ENCODE measurements at places on chromosomes 6 and 20.
A peak's percentile ranks its signal among the peaks of the same experiment; 100 is the strongest.

- DNase-seq: no peak
Observed at GRCh38 chr20:18986146-18986830, 172.7 kb downstream of the SCP2D1 start.

DNA sequence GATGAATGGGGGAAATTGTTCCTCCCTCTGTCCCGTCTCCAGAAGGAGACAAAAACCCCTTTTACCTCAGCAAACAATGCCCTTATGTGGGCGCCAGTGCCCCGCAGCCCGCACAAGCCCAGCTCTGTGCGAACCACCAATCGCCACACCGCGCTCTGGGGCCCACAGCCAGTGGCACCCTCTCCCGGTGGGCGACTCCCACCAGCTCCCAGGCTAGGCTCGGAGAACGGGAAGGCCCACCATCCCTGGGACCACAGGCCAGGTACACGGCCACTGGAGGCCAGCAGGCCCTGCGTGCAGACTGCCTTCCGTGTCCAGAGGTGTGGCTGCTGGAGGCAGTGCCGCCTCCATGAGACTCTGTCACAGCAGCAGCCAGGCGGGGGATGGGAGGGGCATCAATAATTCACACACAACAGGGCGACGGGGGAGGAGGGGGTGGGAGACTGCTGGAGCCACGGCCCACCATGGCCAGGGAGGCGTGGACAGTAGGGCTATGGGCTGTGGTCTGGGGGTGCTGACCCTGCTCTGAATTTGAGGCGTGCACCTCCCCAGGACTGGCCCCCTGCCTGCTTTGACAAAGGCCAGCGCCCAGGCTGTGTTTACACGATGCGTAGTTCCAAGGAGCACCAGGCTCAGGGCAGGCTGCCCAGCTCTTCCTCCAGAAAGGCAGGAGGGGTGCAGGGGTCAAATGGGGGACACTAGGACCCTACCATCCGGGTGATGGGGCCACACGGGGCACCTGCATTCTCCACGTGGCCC lies 105.7 kb downstream of the ASXL1 start:
- DNase-seq: no peak

- peak; percentile 55 for DNase-seq
Observed at GRCh38 chr6:162907876-162908481, 180.2 kb downstream of the PACRG start.

DNA sequence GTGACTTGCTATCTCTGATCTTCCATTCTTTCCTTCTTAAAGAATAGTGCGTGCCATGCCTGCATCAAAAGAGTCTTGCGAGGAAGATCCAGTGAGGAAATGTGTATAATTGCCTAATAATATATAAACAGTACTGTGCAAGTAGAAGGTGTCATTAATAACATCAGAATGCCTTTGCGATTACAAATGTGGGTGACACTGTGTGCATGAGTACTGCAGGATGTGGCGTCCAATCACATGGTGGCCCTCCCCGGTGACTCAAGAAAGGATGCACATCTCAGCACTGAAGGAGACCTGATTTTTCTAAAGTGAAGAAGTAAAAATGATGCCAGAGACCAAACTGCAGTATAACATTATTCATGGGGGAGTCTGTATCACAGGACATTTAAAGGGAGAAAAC lies 107.5 kb upstream of the EDN1 start:
- DNase-seq: peak; percentile 34

GRCh38 chr6:53175027-53175426 lies 26.4 kb upstream of the GCM1 start:
- no peak for DNase-seq

DNA sequence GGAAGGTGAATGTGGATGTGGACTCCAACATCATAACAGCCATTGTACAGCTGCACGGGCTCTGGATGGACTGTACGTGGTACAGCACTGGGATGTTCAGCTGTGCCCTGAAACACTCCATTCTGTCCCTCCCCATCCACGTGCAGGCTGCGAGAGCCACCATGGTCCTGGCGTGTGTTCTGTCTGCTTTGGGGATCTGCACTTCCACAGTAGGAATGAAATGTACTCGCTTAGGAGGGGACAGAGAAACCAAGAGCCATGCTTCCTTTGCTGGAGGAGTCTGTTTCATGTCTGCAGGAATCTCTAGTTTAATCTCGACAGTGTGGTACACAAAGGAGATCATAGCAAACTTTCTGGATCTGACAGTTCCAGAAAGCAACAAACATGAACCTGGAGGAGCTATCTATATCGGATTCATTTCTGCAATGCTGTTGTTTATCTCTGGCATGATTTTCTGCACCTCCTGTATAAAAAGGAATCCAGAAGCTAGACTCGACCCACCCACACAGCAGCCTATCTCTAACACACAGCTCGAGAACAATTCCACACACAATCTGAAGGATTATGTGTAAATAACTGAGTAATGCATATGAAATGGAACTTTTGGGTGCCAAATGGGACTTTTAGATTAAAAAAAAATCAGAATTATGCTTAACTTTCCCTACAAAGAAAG lies 12.1 kb downstream of the CLDN20 start:
- peak; percentile 73 for DNase-seq

GRCh38 chr6:30599625-30600324 lies 17.3 kb downstream of the PPP1R10 start:
- DNase-seq: no peak

DNA sequence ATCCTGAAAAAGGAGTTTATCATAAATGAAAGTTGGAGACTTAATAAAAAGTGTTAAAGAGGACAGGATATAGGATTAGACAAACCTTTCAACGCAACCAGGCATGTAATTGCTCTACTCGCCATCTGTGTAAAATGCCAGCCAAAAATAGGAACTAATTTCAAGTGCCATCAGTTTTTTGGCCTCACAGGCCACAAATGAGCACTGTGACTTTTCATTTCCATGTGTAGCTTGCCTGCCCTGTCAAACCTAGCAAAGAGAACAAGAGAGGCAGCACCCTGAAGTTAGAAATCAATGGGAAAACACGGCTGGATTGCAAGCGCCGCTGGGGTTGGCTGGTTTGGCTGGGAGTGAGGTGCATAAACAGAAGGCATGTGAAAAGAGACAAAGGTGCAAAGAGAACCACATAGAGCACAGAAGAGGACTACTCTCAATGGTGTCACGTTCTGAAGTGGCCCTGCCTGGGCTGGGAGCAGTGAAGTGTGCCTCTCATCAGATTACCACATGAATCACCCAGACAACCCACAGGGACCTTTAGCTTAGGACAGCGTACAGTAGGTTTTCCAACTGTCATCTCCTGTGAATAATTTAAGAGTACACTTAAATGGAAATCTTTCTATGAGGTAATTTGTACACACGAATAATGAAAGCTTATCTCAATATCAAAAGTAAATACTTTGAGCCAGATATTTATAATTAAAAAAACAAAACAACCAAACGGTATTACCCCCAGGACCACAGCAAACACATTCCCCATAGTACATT lies 78.0 kb upstream of the NHSL1 start:
- DNase-seq: no peak

GRCh38 chr6:56650191-56650590 lies 7.5 kb upstream of the DST start:
- no peak for DNase-seq

DNA sequence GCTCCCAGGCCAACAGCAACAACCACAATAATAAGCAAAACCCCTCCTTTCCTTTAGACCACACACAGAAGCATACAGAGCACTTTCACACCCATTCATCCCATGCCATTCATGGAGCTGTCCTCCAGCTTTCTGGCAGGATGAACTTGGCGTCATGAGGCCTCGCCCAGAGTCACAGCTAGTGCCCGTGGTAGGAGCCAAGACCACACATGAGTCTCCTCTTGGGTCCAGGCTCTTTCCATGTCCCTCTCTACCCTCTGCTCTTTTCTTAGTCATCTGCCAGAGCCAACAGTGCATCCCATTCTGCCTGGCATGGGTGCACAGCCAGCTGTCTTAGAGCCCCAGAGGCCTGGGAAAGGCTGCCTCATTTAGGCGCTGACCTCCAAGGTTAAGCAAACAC lies 1.8 kb upstream of the TGM3 start:
- no peak for DNase-seq

DNA sequence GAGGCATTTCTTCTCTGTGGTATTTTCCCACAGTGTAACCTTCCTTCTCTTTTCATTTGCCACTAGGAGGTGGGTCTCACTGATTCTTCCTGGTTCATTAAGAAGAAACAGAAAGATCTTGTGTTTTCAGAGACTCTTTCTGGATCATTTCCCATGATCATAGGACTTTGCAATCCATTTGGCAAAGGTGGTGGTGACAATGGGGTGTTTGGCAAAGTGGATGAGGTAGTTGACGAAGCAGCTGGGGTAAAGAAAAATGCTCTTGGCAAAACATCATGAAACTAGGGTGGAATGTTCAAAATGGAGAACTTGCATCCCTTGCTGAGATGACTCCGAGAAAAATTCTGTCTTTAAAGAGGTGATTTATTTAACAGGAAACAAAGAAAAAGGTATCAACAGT lies 50.6 kb downstream of the TRAF3IP2 start:
- DNase-seq: peak; percentile 33

DNA sequence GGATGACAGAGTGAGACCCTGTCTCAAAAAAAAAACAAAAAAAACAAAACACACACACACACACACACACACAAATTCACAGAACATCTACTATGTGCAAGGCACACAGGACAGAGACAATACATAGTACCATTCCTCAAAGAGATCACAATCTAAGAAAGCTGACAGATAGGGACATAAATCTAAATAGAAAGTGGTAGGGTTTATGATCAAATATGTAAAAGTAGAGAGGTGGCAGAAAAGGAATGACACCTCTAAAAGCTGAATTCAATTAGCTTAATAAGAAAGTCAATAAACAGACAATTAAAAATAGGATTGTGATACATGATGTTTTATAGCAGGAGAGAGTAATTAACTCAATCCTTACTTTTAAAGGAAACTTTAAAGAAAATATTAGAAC lies 41.5 kb downstream of the USP45 start:
- DNase-seq: no peak

GRCh38 chr6:74851596-74851995 lies 354.3 kb downstream of the COL12A1 start:
- peak; percentile 81 for DNase-seq

- DNase-seq: peak; percentile 63
Observed at GRCh38 chr20:51569815-51570738, 27.6 kb upstream of the NFATC2 start.

DNA sequence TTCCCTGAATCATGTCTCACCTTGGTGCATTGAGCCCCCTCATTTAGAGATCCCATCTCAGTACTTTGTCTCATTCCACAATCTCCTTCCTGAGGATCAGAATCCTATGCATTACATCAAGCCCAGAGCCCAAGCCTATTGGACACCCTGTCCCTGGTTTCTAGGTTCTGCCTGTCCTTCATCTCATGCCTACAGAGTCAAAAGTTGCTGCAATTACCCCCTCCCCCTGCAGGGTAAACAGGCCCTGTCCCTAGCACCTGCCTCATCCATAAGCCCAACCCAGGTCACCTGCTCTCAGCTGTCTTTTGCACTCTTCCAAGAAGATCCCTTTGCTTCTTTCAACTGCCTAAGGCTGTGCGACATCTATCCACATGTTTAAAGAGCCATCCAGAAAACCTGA lies 93.9 kb downstream of the SPTLC3 start:
- DNase-seq: no peak

- DNase-seq: no peak
Observed at GRCh38 chr6:79559706-79560105, 22.5 kb upstream of the LCA5 start.

GRCh38 chr6:52570291-52570700 lies 6.6 kb downstream of the TRAM2 start:
- no peak for DNase-seq

DNA sequence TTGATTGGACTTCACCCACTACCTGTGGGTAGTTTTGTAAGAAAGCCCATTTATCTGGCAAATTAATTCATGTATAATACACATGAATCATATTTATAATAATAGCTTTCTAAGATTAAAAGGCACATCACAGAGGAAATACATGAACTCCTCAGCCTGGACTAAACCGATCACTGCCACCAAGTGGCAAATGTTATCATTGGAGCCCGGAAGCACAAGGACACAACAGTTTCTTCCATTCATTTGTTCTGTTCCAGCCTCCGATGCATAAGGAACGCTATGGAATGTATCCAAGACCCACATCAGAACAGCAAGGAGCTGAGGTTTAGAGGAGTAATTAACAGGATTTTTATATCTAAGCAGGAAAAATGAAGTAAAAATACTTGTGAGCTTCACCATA lies 13.9 kb upstream of the IPCEF1 start:
- peak; percentile 39 for DNase-seq

- DNase-seq: no peak
Observed at GRCh38 chr20:61263084-61263695, 11.1 kb downstream of the CDH4 start.

- peak; percentile 86 for DNase-seq
Observed at GRCh38 chr6:159170999-159171712, 2.0 kb downstream of the FNDC1 start.

GRCh38 chr20:11212902-11213301 lies 539.1 kb upstream of the JAG1 start:
- no peak for DNase-seq

DNA sequence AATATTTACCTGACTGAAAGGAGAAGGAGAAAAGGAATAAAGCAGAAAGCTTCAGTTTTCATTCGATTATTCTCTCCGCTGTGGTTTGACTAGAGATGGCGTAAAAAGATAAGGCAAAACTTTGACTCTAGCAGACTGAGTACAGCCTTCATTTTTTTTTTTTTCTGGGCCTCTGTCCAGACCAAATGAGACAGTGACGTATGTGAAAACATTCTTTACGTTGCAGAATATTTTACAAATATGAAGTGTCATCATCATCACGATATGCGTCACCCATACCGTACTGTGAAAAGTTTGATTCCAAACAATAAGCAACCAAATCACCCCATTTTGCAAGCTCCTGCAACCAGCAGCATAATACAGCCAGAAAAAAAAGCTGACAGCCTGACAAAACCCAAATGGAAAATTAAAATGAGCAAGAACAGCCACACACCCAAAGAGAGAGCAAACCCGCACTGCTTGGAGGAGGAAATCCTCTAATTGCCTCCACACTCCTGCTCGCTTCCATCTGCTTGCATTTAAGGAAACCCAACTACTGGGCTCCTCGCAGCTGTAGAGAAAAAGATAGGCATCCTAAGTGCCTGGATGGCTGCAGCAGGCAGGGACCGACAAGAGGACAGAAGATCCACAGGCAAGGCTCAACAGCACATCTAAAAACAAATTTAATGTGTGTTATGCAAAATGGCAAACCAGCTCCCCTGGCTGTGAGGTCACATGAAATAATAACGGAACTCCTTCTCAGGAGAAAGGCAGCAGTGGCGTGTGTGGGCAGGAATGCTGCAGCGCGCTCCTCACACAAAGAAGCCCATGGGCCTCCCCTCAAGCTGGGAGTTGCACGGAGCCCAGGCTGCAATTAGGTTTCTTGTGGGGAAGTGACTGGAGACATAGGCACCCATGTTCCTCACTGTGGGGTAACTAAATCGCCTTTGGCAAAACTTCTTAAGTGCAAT lies 113.1 kb downstream of the FYN start:
- peak; percentile 93 for DNase-seq

All from iris pigment epithelial cell (primary cell).